ENCODE measurements at places on chromosomes 2 and 18. TPM values are rescaled to one million over a fixed set of nuclear protein-coding genes. Genes with fewer than 3 reads are reported as not detected.

DNA sequence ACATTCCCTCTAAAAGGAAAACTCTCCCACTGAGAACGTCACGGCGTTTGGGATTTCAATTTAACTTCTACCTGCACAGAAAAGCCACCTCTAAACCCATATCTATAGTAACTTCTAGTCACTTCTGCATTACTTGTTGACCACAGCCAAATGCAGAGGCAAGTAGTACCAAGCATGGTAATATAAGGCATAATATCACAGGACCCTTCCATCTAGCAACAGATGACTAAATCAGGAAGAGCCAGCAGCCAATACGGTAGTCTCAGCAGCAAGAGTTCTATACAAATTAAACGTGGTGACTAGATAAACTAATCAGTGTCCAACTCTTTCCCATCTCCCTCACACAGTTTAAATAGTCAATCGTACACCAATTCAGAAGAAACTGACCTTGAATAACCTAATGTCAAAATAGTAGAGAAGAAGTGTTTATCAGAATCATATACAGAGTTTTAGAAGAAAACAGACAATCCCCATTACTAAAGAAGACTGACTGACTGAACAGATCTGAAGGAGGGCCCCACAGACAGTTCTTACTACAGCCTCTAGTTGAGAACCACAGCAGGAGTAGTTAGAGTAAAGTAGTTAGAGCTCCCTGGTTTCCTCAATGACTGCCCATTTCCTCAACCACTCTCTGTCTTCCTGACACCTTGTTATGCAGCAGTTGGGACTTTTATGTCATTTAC lies 30.0 kb downstream of the MEMO1 start:
- DNase-seq = peak; percentile 14

ZNF397 gene
- total RNA-seq = 6.0 TPM

DNA sequence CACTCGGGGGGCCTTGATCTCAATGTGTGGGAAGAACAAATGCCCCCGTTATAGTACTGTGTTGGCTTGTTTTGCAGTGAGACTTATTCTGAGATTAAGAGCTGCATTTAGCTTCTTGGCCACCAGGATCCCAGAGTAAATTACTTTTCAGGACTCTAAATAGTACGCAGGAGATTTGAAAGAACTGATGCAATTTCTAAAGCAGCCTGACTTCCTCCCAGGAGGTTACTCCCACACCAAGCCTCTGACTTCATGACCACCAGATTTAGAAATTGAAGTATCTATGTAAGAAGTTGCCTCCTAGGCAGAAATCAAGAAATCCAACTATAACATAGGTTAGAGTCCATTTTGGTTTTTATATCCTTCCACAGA lies 67.0 kb downstream of the FEZ2 start:
- DNase-seq = no peak

DNA sequence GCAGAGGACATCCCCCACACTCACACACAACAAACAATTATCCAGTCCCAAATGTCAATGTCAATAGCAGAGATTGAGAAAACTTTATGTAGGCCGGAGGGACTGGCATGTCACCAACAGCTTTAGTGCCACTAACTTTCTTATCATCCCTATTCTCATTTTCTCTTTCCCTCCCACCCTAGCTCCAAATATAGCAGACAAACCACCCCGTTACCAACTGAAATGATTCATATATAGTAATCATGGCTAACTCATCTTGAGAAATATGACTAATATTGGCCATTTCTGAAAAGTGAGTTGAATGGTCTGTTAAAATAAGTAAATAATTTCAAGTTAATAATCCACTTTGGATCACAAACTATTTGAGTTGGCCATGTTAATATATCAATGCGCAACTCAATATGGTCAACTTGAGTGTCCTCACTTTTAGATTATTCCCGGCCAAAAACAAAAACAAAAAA lies 242.1 kb upstream of the RND3 start:
- DNase-seq = no peak

DNA sequence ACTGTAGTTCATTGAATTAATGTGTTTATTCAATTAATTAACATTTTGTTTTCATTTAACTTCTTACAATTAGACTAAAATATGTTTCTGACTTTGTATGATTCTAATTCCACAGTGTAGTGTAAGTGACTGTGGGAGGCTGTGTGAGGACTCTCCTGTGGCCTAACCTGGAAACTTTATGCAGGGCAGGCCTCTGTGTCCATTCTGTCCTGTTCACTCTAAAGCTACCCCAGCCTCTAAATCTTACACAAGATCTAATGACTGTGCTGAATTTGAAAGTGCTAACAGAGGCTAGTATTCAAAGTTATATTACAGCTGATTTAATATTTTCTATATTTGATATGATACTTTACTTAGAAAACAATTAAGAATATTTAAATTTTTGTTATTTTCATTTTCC lies 270.5 kb upstream of the CDH19 start:
- DNase-seq = no peak

DNA sequence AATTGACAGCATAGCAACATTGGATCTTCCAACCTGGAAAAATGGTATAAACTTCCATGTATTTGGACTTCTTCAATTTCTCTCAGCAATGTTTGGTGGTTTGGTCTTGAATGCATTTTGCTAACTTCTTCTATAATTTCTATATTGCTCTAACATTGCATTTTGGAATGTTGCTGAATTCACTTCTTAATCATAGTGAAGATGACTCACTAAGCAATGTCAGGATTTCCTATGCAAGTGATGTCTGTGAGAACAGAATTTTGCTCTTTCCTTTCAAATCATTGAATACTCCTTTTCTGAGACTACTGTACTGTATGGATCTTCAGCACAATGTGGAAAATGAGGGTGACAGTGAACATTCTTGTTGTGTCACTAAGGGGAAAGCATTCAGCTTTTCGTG lies 28.9 kb upstream of the CDH19 start:
- no peak for DNase-seq

- DNase-seq = no peak
Observed at GRCh38 chr2:100041946-100042345, 100.4 kb downstream of the AFF3 start.

- no peak for DNase-seq
Observed at GRCh38 chr2:234102112-234102511, 51.6 kb downstream of the SPP2 start.

TRIM43B gene
- 2.4 TPM for total RNA-seq

MAP3K19 gene
- not detected for total RNA-seq

ZNF396 gene
- 0.25 TPM for total RNA-seq

DNA sequence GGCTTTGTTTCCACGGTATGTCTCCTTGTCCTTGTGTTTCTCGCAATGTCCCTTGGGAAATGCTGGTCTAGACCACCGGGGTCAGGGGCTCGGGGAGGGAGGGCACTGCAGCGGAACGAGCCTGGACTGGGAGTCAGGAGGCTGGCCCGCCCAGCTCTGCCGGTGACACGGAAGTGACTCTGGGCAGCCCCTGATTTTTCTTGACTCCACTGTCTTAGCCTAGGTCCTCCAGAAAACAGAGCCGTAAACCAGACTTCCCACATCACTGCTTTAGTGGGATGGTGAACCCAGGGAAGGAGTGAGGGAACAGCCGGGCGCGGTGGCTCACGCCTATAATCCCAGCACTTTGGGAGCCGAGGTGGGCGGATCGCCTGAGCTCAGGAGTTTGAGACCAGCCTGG lies 144.2 kb downstream of the ASB1 start:
- no peak for DNase-seq

- DNase-seq = no peak
Observed at GRCh38 chr2:28652217-28652616, 99.4 kb upstream of the PPP1CB start.

GRCh38 chr2:166067229-166067628 lies 60.6 kb downstream of the SCN1A start:
- no peak for DNase-seq

GRCh38 chr2:16546128-16546754 lies 119.4 kb downstream of the CYRIA start:
- DNase-seq = no peak

DNA sequence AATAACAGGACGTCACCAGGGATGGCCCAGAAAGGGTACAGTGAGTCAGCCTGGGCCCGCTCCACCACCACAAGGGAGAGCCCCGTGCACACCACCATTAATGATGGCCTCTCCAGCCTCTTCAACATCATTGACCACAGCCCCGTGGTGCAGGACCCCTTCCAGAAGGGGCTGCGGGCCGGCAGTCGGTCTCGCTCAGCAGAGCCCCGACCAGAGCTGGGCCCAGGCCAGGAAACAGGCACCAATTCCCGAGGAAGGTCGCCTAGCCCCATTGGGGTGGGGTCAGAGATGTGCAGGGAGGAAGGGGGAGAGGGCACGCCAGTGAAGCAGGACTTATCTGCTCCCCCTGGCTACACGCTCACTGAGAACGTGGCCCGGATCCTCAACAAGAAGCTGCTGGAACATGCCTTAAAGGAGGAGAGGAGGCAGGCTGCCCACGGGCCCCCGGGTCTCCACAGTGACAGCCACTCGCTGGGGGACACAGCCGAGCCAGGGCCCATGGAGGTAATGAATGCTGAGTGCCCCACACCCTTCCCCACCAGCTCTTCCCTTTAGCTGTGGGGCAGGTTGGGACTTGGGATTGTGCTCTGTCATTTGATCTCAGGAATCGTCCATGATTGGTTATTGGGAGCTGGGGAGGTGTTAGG lies 120.5 kb downstream of the MTCL1 start:
- DNase-seq = no peak

CFC1 gene
- not detected for total RNA-seq

AFF3 gene
- 3.0 TPM for total RNA-seq

- peak; percentile 86 for DNase-seq
Observed at GRCh38 chr2:201964631-201965206, 68.9 kb upstream of the FZD7 start.

MOGAT1 gene
- not detected for total RNA-seq

All from G401 (cell line).